ENCODE measurements at places on chromosomes 5 and 9. TPM values are rescaled to one million over a fixed set of nuclear protein-coding genes. Genes with fewer than 3 reads are reported as not detected.

The AOPEP gene
- 66.3 TPM for total RNA-seq

GRCh38 chr5:56183506-56183905 is 49.6 kb downstream of the ANKRD55 start:
- no peak for DNase-seq

- DNase-seq, result no peak
Observed at GRCh38 chr9:70352802-70353201, 61.7 kb downstream of the KLF9 start.

DNA sequence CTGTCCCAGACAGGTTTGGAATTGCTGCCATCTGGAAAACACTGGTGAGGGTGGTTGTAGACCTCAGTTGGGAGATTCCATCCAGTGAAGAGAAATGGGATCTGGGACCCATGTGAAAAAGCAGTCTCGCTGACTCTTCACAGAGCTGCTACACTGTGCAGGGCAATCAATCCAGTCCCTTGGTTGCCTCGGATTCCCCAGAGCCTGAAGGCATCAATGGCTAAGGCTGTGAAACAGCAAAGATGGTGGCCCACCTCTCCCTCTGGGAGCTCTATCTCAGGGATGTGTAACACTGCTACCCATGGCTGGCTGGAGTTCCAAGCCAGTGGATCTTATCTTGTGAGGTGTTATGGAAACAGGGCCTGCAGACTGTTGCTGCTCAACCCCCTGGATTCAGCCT is 256.1 kb downstream of the TMEM38B start:
- DNase-seq, result no peak

The SLCO6A1 gene
- not detected for total RNA-seq

GRCh38 chr5:102223542-102224477 is 72.3 kb downstream of the SLCO4C1 start:
- no peak for DNase-seq
